AG08395 (cell line): ENCODE measurements at places on chromosomes 2 and 18.

- DNase-seq, result no peak
Measured at GRCh38 chr18:48542513-48543181, 3.8 kb downstream of the CTIF start.

DNA sequence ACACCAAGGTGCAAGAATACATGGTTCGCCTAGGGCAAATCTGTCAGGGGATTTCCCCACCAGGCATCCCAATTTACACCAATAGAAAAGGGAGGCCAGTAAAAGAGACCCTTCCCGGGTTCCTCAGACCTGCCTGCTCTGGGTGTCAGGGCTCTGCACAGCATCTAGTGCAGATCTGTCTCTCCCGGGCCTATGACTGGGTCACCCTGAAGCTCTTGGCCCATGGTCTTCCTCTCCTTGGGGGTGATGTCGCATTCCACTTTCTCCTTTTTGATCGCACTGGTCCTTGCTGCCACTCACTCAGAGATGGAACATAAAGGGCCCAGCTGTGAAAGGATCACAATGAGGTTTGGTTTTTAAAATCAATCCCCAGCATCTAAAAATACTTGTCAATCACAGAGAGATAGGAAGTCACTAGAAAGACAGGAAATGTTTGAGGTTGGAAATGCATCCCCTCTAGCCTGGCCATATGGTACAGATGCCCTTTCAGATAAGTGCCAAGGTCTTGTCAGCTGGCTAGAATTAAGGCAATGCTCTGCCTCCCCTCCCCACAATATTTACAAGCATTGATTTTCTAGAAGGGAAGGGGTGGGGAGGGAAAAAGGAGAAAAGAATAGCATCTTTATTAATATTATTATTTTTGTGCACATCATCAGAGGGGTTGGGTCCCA lies 34.9 kb upstream of the AFTPH start:
- DNase-seq, result no peak

GRCh38 chr18:8908792-8909510 lies 193.5 kb upstream of the NDUFV2 start:
- no peak for DNase-seq

GRCh38 chr2:47072018-47072691 lies 83.0 kb downstream of the STPG4 start:
- peak; percentile 79 for DNase-seq

DNA sequence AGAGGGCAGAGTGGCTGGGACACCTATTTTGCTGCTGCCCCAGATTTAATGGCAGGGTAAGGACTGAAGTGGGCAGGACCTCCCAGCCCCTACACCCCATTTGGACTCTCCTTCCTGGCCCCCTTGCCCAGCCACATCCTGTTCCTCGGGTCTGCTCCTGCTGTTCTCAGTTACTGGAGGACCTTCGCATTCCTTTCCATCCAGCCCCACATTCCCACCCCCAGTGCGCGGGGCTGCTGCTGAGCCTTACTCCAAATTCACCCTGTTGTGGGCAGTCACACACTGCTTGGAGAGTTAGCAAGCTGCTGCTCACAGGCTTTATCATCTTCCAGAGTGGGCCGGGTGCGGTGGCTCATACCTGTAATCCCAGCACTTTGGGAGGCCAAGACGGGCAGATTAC lies 75.2 kb upstream of the SLC14A2 start:
- DNase-seq, result no peak

GRCh38 chr2:107358362-107358761 lies 468.3 kb upstream of the RGPD4 start:
- DNase-seq, result no peak

DNA sequence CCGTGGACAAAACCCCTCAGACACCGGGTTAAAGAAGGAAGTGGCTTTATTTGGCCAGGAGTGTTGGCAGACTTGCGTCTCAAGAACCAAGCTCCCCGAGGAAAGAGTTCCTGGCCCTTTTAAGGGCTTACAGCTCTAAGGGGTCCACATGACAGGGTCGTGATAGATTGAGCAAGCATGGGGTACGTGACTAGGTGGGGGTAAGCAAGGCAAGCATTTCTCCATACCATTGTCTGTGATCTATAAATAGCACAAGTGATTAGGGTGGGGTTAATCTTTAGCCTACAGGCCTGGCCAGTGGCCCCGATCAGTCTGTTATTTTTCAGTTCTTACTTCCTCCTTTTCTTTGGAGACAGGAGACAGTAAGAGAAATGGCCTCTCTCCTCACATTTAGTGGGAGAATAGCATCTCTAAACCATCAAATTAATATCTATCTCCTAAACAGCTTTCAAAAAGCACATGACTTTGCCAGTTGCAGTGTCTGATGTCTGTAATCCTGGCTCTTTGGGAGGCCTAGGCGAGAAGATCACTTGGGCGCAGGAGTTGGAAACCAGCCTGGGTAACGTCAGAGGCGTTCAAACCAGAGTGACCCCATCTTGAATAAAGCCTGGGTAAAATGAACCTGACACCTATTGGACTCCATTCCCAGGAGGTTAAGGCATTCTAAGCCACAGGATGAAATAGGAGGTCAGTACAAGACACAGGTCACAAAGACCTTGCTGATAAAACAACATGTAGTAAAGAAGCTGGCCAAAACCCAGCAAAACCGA lies 18.3 kb upstream of the CNOT11 start:
- no peak for DNase-seq

- peak; percentile 37 for DNase-seq
Measured at GRCh38 chr2:96823198-96823597, 7.1 kb downstream of the CNNM3 start.

DNA sequence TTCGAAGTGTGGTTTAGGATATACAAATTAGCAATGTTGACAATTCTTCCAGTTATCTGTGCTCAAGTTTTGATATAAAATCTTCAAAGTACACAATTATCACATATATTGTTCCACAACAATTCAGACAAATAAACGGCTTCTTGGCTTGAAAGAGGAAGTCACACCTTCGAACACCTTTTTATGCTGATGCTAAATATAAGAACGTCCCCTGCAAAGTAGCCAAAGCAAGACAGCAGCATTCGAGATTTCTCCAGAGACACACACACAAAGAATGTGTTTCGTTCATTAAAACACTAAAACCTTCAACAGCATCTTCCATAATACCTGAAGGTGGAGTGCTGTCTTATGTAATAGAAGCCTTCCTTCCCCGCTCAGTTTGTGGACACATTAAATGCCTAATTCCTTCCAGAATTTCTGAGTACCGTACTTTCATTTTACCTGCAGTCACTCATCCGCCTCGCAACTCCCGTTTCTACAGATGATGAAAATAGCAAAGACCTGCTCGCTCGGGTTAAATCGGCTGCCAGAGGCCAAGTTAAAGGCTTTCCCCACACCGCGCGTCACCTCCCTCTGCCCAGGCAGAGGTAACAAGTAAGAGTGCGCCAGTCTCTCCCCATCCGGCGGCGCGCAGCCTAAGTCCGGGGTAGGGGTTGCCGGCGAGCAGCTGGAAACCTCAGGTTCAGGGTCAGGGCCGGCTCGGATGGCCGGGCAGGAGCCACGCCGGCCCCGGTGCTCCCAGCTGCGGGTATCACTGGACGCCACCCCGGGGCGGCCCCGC lies 847 bp downstream of the SERPINE2 start:
- no peak for DNase-seq

DNA sequence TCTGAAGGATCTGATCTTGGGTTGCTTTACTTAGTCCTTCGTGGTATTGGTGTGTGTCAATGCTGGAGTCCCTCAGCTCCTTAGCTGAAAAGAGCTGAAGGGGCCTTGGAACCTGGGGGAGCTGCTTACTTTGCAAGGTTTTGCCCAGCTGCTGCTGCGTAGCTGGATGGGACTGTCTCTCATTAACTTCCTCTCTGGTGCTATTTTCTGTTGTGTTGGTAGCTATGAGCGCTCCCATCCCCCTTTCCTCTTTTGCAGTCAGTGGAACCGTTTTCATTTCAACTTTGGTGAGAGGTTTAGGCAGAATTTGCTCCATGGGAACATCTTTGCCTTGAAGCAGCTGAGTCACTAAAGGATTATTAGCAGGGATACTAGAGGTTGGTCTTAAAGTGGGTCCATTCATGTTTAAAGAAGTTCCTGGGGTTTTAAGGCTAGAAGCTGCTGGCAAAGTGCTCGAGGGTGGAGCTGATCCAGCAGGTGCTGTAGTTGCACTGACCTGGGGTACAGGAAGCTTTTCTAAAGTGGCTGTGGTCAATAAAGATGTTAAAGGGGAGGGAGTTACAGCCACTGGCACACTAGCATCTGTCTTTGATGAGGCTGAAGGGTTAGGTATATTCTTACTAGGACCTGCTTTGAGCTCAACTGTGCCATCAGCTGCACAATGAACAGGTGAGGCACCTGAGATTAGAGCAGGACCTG lies 69.9 kb upstream of the DTNB start:
- DNase-seq, result no peak

GRCh38 chr2:15560140-15560987 lies 770 bp downstream of the NBAS start:
- DNase-seq, result peak; percentile 53

GRCh38 chr2:208311954-208312353 lies 45.9 kb downstream of the PIKFYVE start:
- no peak for DNase-seq

DNA sequence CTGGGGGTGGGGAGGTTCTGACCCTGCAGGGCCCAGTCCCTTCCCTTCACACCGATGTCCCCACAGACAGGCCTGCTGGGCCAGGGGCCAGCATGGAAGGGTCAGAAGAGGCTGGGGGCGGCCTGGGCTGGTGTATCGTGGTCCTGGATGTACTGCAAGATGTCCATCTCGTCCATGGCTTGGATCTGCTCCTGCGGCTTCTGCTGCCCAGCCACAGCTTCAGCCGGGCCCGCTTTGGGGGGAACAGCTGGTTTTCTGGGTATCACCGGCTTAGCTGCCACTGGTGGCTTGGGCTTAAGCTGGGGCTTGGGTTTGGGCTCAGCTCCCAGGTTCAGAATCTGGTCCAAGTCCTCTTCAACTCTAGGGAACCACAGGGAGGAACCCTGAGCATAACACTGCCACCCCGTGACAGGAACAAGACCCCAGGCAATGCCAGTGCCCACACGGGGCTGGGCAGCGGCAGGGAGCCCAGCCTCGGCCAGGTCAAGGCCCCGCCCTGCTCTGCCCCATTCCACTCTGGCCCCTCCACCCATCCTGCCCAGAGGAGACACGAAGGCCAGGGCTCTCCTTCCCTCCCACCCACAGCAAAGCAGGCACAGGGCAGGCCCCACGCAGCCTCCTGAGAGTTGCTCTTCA lies 31.9 kb downstream of the HS1BP3 start:
- no peak for DNase-seq

DNA sequence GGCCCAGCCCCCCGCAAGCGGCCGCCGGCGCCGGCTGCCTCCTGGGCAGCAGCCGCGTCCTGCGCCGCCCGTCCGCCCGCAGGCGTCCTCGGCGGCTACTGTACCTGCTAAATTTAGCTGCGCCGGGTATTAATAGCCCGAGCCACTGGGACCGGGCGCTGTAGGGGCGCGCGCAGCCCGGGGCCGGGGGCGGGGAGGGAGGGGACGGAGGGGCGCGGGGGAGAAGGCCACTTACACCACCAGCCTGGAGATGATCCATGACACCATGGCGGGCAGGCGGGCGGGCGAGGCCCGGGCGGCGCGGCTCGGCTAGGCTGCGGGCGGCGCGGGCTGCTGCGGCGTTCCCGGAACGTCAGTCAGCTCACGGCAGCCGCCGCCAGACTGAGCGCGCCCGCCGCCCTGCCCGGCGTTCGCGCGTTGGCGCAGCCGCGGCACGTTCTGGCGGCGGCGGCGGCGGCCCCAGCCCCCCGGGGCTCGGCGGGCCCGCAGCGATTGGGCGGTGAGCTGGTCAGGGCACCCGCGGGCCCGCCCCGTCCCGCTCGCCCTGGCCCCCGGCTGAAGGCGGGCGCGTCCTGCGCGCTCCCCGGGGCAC lies at the start of gene REEP1:
TSS of gene REEP1 (minus strand) at position 383 of the 592 bp plus-strand sequence. CDS start at position 267, 116 bp downstream.
- peak; percentile 26 for DNase-seq

DNA sequence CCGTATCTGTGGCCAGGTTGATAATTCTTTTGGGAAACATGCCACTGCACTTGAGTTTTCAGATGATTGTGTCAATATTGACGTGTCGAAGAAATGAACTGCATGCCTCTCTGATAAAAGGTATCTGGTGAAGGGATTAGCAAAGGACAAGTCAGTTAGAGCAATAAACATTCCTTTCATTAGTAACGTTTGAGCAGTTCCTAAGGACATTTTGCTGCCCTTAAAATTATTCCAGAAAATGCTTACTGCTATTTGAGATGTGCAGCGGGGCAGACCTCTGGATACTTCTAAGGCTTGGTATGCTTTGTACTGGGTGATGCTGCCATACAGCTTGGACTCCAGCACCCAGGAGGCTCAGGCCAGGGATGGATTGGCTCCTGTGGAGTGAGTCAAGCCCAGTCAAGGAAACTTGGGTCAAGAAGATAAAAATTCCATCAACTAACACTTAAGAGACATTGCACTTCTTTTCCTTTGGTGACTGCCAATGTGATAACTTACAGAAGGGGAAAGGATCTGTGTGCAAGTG lies 166.7 kb downstream of the FHOD3 start:
- DNase-seq, result no peak

DNA sequence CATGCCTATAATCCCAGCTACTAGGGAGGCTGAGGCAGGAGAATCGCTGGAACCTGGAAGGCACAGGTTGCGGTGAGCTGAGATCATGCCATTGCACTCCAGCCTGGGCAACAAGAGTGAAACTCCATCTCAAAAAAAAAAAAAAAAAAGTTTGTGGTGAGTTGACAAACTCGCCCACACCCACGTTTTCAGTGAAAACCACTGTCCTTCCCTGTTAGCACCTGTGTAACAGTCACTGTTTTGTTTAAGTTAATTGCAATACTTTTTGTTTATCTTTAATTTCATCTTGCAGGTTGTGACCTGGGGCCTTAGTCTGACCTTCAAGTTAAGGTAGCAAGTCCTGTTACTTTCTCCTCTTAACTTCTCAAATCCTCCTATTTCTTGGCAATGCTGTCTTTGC lies 65.5 kb upstream of the SKOR2 start:
- no peak for DNase-seq

DNA sequence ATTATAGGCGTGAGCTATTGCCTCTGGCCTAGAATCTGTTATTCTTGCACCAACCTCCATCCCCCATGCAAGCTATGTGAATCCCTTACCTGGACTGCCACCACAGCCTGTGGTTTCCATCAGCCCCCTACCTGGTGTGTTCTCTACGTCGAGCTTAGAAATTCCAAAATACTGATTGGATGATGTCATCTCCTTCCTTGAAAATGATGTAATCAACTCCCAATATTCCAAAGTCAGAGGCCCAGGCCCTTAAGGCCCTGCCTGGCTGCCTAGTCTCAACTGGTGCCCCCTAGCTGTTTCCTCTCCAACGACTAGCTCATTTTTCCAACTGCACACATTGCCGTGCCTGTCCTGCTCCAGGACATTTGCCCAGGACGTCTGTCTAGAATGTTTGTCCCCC lies 41.3 kb upstream of the GBX2 start:
- DNase-seq, result no peak

DNA sequence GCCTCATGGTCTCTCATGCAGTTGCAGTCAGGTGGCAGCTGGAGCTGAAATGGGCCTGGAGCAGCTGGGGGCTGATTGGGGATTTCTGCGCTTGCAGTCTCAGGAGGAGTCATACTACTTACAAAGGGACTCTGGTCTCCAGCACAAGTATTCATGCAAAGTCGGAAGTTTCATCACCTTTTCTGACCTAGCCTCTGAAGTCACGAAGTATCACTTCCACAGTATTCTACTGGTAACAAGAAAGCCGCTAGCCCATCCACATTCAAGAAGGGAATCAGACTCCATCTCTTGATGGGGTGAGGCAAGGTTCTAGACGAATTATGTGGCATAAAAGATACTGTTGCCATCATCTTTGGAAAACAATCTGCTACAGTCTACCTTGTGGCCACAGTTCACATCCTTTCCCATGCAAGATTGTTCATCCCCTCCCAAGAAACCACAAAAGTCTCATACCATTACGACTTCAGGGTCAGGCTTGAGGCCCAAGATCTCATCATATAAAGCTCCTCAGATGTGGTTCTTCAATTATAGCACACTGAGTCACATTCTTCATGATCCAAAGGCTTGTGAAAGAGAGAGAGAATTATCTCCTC lies 95.3 kb downstream of the SMC6 start:
- peak; percentile 74 for DNase-seq
